Cardiac muscle cell (in vitro differentiated cells and primary cell): ENCODE measurements at places on chromosomes 6 and 20.
A peak's percentile ranks its signal among the peaks of the same experiment; 100 is the strongest.

- DNase-seq, result no peak
Measured at GRCh38 chr6:156795825-156796224, 18.6 kb downstream of the ARID1B start.

GRCh38 chr20:35617397-35618262 lies 2.0 kb downstream of the SPAG4 start:
- DNase-seq, result peak; percentile 77

GRCh38 chr20:51900443-51900842 lies 98.1 kb upstream of the SALL4 start:
- DNase-seq, result no peak

DNA sequence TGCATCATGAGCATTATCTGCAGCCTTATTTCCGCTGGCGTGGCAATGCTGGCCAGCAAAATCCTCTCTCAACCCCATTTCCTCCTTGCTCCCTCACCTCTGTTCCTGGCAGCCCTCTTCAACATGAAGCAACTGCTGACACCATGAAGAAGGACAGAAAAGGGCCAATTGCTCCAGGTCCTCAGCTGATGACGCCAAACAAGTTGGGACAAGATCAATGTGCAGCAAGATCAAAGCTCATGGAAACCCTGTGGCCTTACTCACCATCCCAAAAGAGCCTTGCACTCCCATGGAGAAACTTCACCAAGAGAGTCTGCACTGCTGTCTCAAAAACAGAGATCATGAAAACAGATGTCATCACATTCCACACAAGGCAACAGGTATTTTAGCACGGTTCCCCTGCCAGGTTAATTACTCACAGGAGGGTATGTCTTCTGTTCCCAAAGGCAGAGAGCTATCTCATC lies 7.4 kb downstream of the GFOD1 start:
- DNase-seq, result no peak

DNA sequence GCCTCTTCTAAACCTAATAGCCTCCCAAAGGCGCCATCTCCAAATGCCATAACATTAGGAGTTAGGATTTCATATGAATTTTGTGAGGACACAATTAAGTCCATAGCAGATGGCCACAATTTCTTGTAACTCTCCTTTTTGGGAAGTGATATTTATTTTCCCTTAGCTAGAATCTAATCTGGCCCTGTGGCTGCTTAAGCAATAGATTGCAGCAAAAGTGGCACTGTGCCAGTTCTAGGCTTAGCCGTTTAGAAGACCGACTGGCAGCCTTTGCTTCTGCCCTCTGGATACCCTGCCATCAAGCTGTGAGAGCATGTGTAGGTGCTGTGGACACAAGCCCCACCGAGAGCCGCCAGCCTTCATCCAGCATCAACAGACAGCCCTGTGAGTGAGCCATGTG lies 15.9 kb upstream of the ADGB start:
- peak; percentile 69 for DNase-seq

DNA sequence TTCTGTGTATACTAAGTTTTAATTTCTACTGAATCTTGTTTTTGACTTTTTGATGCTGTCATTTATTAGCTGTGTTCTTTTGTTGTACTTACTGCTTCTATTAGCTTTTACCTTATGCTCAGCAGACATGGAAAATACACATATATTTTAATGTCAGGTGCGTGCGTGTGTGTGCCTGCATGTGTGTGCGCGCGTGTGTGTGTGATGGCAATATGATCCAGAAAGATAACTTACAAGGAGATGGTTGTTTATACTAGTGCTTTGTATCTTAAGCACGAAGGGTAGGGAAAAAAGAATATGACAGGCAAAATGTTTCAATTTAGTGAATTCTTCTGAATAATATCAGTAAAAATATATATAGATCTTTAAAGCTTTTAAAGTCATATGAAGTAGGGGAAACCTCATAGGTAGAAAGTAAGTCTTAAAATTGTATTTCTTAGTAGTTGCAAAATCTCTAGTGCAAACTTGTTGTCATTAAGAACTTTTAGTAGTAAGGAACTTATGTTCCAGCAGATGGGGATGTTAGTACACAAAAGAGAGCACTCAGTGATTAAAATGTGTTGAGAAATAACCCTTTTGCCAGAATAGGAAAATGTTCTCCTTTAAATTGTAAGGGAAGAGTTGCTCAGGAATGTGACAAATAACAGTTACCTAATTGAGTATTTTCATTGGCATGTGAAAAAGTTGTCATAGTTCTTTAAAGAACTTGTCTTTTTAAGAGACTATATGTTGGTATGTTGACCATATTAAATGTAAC lies 13.2 kb downstream of the QKI start:
- peak; percentile 91 for DNase-seq

DNA sequence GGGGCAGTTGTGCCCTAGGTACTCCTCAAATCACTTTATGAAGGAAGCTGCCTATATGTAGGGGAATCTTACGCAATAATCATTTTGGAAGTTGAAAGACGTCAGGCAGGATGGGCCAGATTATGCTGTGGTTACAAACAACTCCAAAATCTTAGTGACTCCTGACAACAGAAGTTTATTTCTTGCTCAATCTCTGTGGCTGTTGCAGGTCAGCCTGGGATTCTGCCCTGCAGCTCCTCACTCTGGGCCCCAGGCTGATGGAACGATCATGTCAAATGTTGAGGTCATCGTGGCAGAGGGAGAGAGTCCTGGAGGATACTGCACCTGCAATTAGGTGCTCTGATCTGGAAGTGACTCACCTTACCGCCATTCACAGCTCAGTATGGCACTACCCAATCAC lies 88.4 kb downstream of the ZDHHC14 start:
- DNase-seq, result peak; percentile 29

- no peak for DNase-seq
Measured at GRCh38 chr20:9342651-9343050, 171.7 kb upstream of the LAMP5 start.

DNA sequence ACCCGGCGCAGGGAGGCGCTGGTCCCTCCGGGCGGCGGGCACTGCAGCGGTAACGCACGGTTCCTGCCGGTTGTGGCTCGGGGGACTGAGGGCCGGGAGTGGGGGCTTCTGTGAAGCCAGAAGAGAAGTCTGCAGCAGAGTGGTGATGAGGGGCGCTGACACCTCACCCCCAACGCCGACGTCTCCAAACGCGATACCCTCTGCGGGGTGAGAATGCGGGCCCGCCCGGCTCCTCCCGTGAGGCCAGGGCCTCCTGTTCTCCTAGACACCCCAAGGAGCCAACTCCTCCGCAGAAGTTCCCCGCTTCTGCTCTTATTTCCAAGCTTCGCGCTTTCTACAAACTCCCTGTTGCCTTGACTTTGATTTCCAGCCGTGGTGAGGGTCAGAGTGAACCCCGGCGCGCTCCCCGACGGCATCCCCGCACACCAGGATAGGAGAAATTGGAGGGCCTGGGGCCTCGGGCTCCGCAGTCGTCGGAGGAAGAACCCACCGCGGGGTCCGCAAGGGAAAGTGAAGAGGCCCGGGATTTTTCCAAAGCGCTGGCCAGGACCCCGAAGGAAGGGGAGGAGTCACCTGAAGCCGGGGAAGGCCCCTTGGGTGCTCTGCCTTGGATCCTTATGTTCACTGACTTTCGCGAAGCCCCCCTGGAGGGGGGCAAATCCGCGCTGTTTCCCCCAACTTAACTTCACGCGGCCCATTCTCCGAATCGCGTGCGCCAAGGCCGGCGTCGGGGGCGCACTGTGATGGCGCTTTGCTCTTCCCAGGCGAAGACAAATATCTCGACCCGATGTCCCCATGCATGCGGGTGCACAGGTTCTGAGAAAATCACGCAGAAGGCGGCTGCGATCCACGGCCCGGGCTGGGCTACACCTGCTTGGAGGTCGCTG lies 3.1 kb upstream of the INSM1 start:
- no peak for DNase-seq

GRCh38 chr6:147983581-147984366 lies 358.9 kb upstream of the SASH1 start:
- no peak for DNase-seq

DNA sequence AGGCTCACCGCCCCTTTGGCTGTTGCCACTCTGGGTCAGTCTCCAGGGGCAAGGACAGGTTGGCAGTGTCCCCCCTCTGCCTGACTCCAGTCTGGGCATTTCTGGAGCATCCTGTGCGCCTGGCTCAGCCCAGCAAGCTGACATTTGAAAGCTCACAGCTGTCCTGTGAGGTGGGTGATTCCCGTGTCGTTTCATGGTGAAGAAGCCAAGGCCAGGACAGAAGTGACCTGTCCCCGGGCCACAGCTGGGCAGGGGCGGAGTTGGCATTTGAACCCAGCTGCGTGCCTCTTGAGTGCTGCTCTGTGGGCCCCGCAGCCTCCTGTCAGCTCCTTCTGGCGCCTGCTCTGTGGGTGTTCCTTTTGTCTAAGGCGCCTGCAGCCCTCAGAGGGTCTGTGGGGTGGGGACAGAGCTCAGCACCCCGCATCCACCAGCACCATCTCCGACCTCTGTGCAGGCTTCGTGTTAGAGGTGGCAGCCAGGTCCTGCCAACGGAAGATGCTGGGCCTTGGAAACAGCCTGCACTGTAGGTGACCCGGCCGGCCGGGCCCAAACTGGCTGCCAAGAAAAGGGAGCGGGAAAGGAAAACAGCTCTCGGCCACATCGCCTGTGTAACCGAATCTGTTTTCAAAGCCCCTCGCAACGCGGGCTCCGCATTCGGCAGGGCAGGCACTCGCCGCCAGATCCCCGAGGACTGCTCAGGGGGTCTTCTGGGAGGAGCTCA lies 5.8 kb upstream of the GATA5 start:
- DNase-seq, result no peak

GRCh38 chr20:54543369-54543768 lies 68.0 kb downstream of the DOK5 start:
- no peak for DNase-seq

DNA sequence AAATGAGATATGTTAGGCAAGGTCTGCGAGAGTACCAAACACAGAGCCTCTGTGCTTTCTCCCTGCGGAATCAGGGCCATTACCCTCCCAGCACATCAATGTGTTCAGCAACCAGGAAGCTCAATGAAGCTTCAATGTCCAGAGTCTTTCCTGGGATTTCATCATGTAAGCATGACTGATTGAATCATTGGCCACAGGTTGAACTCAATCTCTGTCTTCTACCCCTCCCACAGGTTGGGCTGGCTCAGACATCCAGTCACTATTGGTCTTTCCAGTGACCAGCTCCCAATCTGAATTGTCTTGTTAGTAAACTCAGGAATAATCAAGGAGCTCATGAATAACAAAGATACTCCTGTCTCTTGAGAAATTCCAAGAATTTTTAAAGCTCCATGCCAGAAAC lies 2.7 kb upstream of the DTD1 start:
- DNase-seq, result no peak

DNA sequence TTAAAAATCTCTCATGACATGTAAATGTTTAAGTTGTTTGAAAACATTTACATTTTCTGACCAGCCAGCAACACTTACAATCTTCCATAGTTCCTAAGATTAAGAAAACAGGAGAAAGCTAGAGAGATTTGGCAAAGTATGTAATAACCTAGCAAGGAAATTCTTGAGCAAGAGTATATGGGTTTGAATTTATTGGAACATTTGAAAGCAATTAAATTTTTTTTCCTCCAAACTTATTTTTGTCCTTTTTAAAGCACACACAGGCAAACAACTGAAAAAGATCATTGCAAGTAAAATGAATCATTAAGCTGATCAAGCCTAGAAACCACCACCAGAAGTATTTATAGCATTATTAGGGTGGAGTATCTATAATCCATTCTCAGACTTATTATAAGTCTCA lies 20.1 kb upstream of the ZNF217 start:
- DNase-seq, result no peak

DNA sequence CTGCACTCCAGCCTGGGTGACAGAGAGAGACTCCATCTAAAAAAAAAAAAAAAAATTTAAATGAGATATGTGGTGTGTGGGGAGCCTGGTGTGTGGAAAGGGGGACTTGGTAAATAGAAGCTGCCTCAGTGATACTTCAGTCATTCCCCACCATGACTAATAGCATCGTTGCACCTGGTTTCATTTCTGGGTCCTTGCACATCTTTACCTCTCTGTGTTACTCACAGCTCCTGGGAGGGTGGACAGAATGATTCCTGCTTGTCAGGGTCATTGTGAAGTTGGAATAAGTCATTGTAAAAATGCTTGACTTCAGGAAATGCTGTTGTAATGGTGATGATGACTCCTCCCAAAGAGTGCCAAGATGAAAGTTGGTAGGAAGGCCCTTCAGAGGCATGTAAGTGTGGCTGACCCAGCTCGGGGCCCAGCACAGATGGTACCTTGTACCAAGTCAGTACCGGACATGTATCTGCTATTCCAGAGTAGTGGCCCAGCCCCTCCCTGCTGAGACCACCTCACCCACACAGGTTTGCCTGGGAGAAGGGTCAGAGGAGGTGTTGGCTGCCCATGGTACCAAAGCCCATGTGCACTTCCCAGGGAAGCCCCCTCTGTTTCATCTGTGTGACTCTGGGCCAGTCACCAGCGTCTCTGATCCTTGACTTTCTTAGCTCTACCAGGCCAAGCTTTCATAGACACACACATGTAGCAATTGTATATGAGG lies 48.4 kb downstream of the PLAGL2 start:
- no peak for DNase-seq

GRCh38 chr20:63182425-63182824 lies 33.5 kb downstream of the YTHDF1 start:
- DNase-seq, result no peak

- no peak for DNase-seq
Measured at GRCh38 chr6:2162079-2162445, 83.3 kb downstream of the GMDS start.

- no peak for DNase-seq
Measured at GRCh38 chr20:20520776-20521175, 152.9 kb downstream of the INSM1 start.

DNA sequence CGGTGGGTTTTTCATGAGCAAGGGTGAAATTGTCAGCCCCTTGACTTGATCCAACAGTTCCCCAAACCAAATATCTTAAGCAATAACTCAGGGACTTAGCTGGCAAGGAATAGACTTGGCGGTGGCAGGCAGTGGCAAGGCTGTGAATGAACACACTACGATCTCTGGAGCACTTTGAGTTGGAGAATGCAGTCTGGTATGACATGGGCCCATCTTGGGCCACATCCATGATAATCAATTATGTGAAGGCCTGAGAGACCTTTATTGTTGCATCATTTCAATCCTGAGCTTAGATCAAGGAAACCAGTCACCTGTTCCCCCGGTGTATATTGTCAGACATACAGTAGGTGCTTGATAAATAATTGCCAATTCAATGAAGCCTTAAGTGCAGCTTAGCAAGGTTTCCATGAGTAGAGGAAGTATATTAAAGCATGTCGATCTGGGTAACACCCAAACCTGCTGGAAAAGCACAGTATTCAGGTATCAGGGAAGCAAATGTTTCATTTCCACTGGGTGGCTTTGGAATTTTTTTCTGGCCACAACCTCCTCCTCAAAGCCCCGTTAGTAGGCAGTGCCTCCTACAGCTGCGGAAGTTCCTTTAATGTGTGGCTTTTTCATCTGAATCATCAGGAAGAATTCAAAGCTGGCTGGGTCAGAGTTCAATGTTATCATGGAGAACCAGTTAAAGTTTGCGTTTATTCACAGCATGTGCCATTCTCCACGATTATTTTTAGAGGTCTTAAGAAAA lies 10.2 kb downstream of the CASS4 start:
- DNase-seq, result peak; percentile 79

DNA sequence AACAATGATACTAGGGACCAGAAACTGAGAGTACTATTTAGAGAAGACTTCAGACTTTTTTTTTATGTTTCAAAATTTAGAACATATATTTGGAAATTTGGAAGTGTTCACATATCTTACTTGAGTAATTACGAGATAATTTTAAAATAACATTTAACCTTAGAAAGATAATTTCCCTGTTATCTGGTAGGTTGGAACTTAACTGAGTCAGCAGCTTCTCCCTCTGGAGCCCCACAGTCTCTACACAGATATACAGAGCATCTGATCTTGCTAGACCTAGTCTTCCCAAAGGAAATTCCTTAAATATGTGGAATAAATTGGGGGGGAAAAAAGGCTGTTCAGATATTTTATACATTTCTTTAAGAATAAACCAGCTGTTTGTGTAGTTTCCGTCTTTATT lies 48.6 kb downstream of the TSPYL4 start:
- peak; percentile 55 for DNase-seq
